ENCODE measurements at places on chromosomes 4 and X.

GRCh38 chrX:314049-314448 is 4.5 kb downstream of the GTPBP6 start:
- DNase-seq = no peak

DNA sequence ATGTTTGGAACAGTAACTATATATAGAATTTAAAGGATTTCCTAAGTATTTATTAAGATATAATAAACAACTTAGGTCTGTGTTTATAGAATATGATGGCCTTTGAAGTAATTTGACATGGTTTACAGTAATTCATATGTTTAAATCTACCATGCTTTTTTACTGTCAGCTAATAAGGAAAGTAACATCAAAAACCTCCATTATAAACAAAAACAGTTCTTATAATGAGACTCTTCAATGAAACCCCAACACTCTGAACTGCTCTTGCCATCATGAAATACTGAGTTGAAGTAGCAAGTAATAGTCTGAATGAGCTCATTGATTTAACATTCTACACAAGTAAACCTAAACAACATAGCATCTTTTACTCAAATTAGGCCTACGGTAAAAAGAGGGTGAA is 1236.5 kb downstream of the FSTL5 start:
- no peak for DNase-seq

- DNase-seq = no peak
Measured at GRCh38 chrX:43661521-43662240, 5.6 kb downstream of the MAOA start.

GRCh38 chr4:86967073-86967472 is 32.3 kb downstream of the AFF1 start:
- no peak for DNase-seq

GRCh38 chr4:177308847-177309521 is 690 bp upstream of the NEIL3 start:
- no peak for DNase-seq

DNA sequence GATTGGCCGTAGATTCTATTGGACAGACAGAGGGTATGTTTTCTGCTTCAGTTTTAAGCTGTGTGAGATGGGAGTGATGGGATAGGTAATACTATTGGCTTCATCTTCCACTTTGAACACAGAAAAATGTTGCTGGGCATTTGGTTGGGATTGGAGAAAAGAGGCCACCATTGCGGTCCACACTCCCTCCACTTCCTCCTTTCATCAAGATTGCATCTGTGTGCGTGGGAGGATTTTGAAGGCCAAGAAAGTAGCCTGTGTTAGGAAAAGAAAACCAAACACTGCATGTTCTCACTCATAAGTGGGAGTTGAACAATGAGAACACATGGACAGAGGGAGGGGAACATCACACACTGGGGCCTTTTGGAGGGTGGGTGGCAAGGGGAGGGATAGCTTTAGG is 56.4 kb downstream of the EGF start:
- no peak for DNase-seq

- no peak for DNase-seq
Measured at GRCh38 chrX:118480172-118480571, 15.4 kb upstream of the DOCK11 start.

GRCh38 chr4:135185256-135185655 is 983.7 kb upstream of the PABPC4L start:
- no peak for DNase-seq

GRCh38 chr4:76736414-76736813 is 161.5 kb downstream of the SOWAHB start:
- no peak for DNase-seq

DNA sequence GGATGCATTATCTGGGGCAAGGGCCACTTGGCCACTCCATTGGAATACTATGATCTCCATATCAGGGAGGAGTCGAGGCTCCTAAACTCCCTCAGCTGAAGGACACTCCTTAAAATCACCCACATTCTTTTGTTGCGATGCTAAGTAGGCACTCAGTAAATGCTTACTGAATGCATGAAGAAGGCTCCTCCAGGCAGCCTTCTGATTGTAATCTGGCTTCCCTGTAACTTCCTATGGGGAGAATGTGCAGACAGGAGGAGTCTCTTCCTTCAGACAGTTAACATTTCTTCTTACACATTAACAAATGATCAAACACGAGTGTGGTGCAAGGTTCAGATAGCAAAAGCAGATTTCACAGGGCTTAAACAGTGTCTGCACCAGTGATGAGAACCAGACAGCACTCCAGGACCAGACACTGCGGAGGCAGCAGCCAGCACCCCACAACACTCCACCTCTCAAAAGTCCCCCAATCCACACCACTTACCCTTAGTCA is 21.4 kb upstream of the USO1 start:
- no peak for DNase-seq

DNA sequence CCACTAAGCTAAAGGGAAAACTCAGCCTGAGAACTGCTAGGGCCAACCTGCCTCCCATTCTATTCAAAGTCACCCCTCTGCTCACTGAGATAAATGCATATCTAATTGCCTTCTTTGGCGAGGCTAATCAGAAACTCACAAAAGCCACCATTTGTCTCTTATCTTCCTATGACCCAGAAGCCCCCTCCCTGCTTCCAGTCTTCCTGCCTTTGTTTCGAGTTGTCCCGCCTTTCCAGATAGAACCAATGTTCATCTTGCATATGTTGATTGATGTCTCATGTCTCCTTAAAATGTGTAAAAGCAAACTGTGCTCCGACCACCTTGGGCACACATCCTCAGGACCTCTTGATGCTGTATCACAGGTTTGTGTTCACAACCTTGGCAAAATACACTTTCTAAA is 459.8 kb downstream of the FSTL5 start:
- no peak for DNase-seq

DNA sequence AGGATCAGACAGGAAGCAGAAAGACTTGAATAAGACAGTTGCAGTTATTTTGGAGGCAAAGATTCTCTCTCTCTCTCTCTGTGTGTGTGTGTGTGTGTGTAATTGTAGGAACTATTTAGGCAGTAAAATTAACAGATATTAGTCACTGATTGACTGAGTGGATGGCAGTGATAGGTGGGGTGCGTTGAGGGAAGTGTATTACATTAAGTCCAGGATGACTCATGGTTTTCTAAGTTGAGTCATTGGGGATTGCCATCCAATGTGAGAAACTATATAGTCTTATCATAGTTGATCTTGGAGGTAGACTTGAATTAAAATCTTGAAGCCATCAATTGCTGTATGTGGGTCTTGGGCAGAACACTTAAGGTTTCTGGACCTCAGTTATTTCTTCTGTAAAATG is 75.4 kb downstream of the AR start:
- no peak for DNase-seq

DNA sequence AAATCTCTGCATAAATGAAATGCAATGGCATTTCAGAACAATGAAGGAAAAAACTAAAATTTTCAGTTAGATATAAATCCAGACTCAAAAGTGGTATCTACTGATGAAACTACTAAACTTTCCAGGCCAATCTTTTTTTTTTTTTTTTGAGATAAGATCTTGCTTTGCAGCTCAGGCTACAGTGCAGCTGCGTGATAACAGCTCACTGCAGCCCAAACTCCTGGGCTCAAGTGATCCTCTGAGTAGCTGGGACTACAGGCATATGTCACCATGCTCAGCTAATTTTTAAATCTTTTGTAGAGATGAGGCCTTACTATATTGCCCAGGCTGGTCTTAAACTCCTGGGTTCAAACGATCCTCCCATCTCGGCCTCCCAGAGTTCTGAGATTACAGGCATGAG is 1228.2 kb upstream of the ADGRL3 start:
- no peak for DNase-seq

- no peak for DNase-seq
Measured at GRCh38 chr4:89898304-89898716, 3.7 kb downstream of the MMRN1 start.

DNA sequence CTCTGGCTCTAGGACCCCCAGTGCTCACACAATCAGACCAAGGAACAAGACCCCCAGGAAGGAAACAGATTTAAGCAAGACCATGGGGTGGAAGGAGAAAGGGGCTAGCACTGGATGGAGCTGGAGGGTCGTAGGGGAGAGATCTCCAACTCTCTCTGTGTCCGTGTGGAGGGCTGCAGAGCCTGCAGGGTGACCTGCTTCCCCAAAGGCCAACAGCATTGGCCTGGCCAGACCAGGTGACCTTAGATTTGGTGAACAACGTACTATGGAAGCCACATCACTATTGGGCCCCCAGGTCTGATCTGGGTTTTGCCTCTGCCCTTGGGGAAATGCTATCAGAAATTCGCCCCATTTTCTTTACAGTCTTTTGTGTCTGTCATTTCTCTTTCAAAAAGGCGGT is 26.0 kb downstream of the NLGN3 start:
- DNase-seq = no peak

GRCh38 chr4:52244848-52245247 is 193.7 kb downstream of the SPATA18 start:
- DNase-seq = no peak

- no peak for DNase-seq
Measured at GRCh38 chr4:3851881-3852280, 85.7 kb downstream of the ADRA2C start.

- no peak for DNase-seq
Measured at GRCh38 chr4:26937567-26937966, 76.9 kb downstream of the STIM2 start.

GRCh38 chr4:188263321-188263720 is 124.1 kb downstream of the TRIML1 start:
- no peak for DNase-seq

- DNase-seq = no peak
Measured at GRCh38 chr4:181608181-181608580, 635.0 kb upstream of the TENM3 start.

- DNase-seq = no peak
Measured at GRCh38 chr4:185534866-185535611, at the start of gene PDLIM3. Gene PDLIM3 (minus strand): TSS chr4:185535507. CDS start chr4:185535434, 73 bp downstream.

DNA sequence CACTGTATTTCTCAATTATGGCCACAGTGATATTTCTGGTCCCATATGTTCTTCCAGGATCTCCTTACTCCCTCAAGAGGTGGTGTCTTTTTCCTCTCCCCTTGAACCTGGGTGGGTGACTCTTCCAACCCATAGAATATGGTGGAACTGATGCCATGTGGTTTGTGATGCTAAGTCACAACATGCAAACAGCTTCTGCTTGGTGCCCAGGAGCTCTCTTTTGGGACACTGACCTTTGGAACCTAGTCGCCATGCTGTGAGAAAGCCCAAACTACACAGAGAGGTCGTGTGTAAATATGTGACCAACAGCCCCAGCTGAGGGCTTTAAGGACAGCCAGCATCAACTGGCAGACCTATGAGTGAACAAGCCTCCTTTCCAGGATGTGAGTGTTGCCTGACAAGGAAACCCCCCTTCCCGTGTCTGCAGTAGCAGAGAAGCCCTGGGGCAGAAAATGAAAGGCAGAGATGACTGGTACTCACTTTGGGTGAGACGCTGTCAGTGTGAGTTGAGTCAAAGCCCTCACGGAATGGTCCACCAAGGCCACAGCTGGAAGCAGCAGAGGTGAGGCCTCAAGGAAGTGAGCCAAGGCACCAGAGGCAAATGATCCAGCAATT is 223.4 kb downstream of the BCOR start:
- no peak for DNase-seq

DNA sequence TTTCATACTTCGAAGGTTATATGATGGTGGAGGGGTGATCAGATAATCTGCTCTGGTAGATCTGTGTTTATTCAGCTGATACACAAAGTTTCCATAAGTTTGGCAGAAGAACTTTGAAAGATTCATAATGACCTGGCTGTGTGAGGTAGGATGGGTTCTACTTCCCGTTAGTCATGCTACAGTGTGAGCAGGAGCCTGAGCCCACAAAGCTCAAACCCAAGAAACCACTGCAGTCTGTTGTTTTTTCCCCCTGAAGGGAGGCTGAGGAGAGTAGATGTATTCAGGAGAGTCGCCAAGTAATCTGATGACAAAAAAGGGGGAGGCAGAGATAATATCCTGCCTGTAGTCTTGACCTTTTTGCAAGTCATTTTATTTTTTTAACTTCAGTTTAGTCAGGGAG is 52.8 kb upstream of the PPP3CA start:
- DNase-seq = no peak

DNA sequence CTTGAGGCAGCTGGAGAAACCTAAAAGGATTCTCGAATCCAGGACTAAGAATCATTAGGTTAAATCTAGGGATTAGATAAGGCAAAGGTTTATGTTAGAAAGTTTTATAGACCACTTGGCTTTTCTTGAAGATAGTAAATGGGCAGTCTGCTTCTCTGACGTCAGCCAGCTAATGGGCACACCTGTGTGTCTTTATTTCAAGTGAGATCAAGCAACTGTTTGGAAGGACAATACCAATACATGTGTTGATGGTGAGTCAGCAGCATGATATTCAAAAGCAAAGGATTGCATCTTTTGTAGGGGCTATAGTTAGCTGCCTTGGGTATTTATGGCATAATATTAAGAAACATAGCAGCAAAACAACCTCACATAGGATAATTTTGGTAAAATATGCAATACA is 46.5 kb upstream of the GRPR start:
- DNase-seq = no peak

DNA sequence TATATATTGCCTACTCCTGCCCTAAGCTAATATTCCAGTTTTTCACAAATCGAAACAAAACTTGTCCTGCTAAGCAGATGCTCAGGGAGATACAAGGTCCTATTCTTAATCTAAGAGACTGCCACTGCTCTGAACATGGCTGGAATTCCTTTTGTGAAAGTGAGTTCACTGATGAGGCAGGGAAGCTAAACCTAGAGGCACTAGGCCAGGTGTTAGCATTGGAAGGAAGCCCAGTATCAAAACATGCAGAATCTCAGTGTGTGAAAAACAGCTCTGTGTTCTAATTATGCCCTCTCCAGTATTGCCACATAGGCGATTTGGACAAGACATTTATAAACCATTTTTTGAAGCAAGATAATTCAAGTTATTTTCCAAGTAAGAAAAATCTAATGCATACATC is 47.6 kb downstream of the ABCG2 start:
- DNase-seq = no peak

- DNase-seq = no peak
Measured at GRCh38 chr4:145805490-145805889, 125.5 kb downstream of the C4orf51 start.

DNA sequence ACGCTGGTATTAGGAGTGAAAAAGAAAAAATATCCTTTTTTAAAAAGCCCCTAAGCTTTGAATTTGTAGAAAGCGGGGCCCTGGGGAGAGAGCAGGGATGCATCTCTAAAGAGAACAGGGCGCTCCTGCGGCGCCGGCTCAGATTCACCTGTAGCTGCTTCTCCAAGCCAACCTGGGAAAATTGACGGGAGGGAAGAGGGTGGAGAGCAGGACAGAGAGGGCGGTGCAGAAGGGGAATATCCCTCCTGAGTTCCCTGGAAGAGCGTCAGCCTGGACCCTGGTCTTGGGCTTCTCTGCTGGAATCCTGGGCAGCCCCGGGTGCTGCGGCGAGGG is 776 bp upstream of the SOWAHD start:
- no peak for DNase-seq

DNA sequence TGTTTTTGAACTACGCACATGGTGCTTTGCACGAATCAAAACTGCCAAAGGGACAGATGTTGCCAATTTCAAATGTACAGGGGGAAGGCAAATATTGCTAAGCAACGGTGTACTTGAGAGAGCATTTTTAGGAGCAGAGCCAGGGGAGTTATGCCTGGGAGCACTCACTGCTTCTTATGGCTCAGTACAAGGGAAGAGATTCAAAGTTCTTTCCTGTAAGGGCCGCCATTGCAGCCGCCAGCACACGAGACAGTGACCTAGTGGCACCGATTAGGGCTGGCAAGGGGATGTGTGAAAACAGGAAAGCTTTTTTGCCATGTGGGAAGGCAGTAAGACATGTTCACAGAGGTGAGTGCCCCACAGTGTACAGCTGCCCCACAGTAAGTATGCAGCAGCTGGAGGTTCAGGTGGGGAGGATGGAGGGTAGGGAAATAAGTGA is 133.8 kb downstream of the AFF1 start:
- DNase-seq = no peak
